ENCODE measurements at places on chromosomes 5 and 9. TPM values are rescaled to one million over a fixed set of nuclear protein-coding genes. Genes with fewer than 3 reads are reported as not detected.
A peak's percentile ranks its signal among the peaks of the same experiment; 100 is the strongest.

COL15A1 gene
- 33.0 TPM for polyA plus RNA-seq

GKAP1 gene
- 18.8 TPM for polyA plus RNA-seq

NRG2 gene
- polyA plus RNA-seq = 0.72 TPM

GRCh38 chr9:99936947-99937587, 30.6 kb downstream of the STX17 start:
- no peak for DNase-seq

DNA sequence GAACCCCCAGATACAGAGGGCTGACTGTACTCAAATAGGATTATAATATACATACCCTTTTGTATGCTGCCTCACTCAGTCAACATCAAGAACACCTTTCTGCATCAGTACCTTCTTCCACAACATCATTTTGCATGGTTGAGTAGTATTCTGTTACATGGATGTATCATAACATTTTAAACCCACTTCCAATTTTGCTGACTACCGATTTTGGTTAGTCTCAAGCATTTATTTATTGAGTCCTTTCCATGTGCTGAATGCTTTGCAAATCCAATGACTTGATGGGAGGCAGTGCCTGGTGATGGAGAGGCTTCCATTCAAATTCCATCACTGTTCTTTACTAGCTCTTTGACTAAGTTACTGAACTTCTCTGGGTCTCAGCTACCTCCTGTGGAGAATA, 182.0 kb upstream of the KLF4 start:
- DNase-seq = no peak

DNA sequence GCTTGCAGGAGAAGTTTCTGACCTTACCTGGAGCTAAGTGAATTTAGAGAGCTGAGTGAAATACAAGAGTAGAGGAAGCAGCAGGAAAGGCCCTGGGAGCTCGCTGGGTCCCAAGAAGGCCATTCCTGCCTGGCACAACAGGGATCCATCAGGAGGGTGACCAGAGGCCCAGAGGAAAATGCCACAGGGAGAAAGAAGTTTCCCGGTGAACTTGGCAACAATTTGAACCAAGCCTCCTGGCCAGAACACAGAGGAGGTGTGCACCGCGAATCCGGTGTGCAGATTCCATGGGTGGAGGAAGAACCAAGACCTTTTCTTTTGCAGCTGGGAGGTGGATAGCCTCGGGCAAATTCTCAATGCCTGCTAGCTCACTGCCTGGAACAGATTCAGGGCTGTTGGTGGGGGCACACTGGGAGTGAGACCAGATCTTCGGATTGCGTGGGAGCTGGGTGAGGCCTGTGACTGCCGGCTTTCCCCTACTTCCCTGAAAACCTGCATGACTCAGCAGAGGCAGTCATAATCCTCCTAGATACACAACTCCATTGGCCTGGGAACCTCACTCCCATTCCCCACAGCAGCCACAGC, 1850.9 kb upstream of the NUDT12 start:
- no peak for DNase-seq

- DNase-seq = no peak
Measured at GRCh38 chr5:172648013-172648381, 6.9 kb downstream of the NEURL1B start.

DNA sequence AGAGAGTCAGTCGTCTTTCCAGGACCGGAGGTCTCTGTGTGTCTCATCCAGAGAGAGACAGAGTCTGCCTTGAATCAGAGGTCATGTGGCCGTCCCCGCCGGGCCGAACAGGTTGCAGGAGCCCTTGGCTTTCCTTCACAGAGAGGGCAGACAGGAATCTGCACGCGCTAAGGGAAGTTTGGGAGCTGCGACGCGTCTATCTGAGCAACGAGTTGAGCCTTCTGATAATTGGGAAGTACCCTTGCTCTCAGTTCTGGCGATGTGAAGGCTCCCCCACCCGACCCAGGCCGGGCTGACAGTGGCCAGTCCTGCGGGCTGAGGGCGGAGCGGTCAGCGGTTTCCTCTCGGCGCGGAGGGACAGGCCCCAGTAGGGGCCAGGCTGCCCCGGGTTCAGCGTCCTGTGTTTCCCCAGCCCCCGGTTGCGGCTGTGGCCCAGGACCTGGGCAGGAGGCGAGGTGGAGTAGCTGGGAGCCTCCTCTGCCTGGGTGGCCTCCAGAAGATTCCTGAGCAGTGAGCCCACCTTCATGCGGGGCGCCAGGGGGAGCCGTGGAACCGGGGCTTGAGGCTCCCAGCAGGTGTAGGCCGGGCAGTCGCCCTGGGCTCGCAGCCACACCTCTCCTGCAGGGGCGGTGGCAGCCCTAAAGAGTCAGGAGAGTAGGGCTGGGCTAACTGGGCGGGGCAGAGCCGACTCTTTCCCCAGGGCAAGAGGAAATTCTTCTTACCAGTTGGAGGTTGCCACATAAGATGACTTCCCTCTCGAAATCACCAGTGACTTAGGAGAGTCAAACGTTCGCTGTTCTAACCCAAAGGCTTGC, 13.9 kb downstream of the NR2F1 start:
- no peak for DNase-seq

- no peak for DNase-seq
Measured at GRCh38 chr9:127092041-127092608, 30.3 kb downstream of the ANGPTL2 start.

GRCh38 chr5:119070578-119070827, 384 bp upstream of the DMXL1 start:
- no peak for DNase-seq

DNA sequence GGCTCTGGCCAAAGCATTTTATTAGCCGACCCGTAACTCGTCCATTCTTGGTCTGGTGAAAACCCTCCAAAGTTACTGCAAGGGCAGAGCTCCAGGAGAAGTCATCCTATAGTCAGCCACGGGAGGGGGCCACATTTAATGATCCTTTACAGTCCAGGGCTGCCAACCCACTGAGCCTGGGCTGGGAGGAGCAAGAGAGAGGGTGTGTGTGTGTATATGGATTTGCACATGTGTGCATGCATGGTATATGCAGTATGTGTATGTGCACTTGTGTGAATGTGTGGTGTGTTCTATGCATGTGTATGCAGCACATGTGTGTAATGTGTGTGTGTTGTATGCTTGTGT, 4.2 kb upstream of the RASGEF1C start:
- DNase-seq = no peak

DNA sequence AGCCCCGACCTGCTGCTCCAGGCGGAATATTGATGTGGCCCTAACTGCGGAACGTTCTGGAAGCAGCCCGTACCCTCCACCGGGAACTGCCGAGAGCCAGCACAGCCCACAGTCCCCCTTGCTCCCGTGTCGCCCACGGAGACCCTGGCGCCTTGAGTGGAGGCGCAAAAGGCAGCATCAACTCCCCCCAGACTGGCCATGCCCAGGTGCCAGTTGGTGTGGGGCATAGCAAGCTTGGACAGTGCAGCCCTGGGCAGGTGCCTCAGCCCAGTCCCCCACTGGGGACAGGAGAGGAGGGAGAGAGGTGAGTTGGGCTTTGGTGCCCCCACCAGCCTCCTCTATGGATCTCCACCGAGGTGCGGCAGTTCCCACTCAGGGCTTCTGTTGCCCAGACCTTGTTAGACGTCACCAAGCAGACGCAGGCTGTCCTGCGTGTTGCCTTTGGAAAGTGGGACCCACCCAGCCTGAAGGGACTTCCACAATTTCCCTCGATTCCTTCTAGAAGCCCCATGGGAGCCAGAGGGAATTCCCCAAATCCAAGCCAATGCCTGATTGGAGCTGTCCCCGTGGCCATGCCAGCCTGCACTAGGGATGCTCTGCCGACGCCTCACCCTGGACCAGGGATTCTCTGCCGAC, 19.8 kb upstream of the NRARP start:
- no peak for DNase-seq

DNA sequence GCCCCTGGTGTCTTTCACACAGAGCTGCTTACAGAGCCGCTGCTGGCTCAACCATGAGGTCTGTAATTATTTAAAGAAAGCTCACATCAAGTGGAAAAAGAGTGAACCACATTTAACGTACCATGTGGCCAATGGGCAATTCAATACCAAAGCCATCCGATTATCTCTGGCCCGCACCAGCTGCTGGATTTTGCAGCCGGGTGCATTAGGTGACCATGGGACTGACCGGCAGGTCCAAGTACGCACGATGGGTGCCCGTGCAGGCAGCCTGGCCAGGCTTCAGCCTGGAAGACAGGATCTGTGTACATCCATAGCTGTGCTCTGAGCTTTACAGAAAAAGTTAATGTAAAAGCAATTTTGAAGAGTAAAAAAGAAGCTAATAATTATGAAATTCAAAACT, 20.5 kb downstream of the PPARGC1B start:
- no peak for DNase-seq

DNA sequence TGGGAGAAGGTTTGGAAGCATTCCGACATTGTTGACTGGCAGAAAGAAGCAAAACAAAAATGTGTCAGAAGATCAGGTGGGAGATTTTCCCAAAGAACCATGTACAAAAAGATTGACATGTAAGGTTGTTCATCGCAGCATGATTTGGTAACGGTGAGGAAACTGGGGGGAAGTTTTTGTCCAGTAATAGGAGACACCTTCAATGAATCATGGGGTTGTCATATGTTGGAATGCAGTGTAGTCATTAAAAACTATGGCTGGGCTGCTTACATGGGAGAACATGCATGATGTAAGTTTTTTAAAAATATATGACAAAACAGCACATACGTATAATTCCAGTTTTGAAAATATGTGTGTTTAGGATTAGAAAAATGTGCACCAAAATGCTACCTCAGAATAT, 50.5 kb downstream of the HSD17B3 start:
- DNase-seq = no peak

DNA sequence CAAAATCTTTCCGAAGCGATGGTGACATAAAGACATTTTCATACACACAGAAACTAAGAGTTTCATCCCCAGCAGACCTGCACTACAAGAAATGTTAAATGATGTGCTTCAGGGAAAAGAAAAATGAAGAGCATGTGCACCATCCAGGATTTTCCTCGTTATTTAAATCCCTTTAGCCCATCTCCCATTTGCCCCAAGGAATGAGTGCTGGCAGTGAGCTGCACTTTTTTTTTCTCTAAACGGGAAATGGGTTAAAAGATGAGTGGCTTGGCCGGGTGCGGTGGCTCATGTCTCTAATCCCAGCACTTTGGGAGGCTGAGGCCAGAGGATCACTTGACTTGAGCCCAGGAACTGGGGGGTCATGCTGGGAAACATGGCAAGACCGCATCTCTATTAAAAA, 6.8 kb upstream of the LRRC14B start:
- DNase-seq = no peak

DNA sequence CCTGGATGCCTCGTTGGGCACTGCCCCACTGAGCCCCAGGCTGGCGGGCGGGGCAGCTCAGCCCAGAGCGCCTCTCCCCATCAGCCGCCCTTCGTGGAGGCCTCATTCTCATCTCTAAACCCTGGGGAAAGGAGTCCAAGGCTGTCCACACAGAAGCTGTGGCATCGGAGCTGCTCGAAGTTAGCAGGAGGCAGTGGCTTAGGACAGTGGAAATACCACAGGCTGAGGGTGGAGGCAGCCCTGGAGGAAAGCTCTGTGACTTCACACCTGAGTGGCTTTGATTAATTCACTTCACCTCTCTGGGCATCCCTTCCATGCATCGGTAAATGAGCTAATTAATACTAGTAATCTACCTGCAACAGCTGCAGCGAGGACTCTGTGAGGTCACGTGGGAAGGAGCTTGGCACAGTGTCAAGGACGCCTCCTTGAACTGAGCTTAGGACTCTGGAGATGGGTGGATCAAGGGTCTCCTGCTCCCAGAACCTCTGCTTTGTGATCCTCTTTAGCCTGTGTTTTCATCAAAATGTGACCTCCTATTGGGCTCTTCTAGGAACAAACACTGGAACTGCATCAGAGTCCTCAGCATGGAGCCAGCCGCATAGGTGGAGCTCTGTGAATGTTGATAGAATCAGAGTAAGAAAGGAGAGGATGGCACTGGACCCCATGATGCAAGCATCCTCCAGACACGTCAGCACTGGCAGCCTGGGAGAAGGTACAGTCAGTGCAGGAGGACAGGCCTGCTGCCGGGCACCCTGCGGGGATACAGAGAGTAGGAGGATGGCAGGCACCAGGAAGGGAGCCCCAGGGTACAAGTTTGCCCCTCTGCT, 842 bp upstream of the ANGPTL2 start:
- peak; percentile 51 for DNase-seq

DNA sequence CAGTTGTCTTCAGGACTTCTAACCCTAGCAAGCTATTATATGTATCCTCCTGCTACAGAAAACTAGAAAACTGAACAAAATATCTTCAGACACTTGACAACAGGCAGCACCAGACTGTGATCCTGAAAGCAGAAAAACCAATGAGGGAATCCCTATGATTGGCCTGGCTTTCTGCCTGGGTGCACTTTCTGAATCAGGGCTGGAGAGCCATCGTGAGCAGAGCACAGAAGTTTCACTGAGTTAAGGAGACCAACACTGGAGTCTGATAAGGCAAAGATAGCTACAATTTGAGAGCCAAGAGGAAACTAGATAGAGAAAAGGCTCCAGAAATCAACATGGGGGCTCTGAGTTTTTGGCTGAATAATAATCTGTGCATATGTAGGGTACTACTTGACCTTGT, 106.5 kb downstream of the FANCC start:
- no peak for DNase-seq

DNA sequence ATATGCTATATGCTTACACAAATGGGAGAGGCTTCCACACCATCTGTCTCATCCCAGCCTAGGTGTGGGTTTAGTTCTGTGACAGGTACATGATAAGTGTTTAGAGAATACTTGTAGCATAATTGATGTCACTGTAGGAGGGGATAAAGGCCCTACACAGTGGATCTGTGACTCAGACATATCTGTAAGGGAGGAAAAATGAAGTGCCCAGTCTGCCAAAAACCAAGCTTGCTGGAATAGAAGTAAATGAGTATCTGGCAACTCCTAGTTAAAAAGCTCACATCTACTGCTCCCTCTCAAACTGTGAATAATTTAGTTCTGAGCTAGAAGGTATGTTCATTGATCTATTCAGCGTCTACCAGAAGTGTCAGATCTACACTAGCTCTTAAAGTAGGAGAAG, 38.9 kb upstream of the FAM174A start:
- no peak for DNase-seq

GRCh38 chr9:76717176-76717575, 47.1 kb upstream of the PCA3 start:
- no peak for DNase-seq

GRCh38 chr9:36903541-36904435, 130.3 kb downstream of the PAX5 start:
- no peak for DNase-seq

Data from right renal cortex interstitium (tissue), 3 donors.